GM23248 (cell line): ENCODE measurements at places on chromosomes 6 and 20. TPM values are rescaled to one million over a fixed set of nuclear protein-coding genes. Genes with fewer than 3 reads are reported as not detected.

DNA sequence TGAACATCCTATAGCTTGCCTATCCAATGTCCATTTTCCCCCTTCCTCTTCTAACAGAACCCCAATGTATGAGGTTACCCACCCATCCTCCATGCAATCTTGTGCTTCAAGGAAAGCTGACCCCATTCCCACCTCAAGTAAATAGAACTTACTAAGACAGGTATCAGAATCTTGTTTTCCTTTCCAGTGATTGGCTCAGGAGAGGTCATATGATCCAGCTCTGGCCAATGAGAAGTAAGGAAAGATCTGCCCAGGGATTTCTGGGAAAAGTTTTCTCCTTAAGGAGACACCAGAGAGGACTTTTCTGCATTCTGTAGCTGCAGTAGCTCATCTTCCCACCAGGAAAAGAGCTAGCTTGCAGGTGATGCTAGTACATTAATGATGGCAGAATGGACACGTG, 341.8 kb upstream of the ZFP64 start:
- no peak for DNase-seq

- no peak for DNase-seq
Observed at GRCh38 chr6:153624528-153624927, 414.5 kb upstream of the OPRM1 start.

GRCh38 chr6:43386492-43386891, 17.0 kb upstream of the ZNF318 start:
- DNase-seq: no peak

DNA sequence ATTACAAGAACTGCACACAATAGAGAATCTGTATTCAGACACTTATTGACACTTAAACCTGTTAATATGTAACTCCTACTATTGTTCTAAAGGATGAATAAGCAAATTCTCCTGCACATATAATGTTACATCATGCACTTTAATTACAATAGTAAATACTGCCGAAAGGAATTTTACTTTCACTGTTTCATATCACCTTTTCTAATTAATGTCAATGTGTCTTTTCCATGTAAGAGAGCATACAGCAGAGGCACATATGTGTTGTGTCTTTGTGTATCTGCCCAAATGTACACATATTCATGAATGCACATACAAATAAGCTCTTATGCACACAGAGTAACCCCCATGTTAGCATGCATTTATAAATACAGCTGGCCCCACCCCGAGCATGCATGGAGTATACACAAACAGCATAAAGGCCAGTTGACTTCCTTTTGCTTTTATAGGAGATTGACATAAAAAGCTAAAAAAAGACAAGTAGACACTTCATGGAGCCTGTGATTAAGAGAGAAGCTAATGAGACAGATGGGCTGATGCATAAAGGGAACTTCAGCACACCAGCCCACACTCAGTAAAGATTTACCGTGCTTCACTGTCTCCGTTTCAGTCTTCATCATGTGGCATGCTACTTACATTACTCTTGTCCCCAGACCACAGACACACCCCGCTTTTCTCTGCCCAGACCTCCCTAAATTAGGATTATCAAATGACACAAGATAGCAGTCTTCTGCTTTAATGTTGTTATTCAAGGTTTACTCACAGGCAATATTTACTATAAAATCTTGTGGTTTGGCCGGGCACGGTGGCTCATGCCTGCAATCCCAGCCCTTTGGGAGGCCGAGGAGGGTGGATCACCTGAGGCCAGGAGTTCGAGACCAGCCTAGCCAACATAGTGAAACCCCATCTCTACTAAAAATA, 184.6 kb downstream of the ATXN1 start:
- no peak for DNase-seq

TNNC2 gene
- 0.83 and 1.1 TPM in 2 replicates for polyA plus RNA-seq

SAMHD1 gene
- 7.4 and 10.1 TPM in 2 replicates for polyA plus RNA-seq
